Stimulated activated CD4-positive, alpha-beta T cell treated with anti-CD3 and anti-CD28 coated beads, Interleukin-1b, Interleukin-23, amount 100 ng/mL, for 24 hours (primary cell): ENCODE measurements at places on chromosomes 1 and 21.

GRCh38 chr1:232319072-232319471 is 310.9 kb downstream of the SIPA1L2 start:
- DNase-seq: no peak

- no peak for DNase-seq
These were observed 1.5 kb downstream of the SESN2 start for GRCh38 chr1:28260803-28261174.

DNA sequence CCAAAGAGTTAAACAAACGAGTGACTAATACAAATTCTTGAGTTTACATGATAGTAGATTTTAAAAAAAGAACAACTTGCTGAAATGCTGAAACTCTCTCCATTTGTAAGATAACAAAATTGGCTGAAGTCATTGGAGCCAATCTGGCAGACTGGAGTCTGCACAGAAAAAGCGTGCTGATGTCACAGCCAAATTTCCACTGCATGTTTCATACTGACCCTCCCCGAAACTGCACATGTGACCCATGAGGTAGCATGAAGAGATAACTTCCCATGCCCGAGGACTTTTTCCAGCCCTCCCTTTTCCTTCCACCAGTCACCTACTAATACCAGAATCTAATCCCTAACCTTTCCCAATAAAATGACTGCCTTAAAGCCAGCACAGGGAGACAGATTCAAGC is 1.2 kb upstream of the LELP1 start:
- DNase-seq: no peak

GRCh38 chr1:3221112-3222041 is 152.4 kb downstream of the PRDM16 start:
- no peak for DNase-seq
